ENCODE measurements at places on chromosomes 4 and X. TPM values are rescaled to one million over a fixed set of nuclear protein-coding genes. Genes with fewer than 3 reads are reported as not detected.

- H3K4me3 ChIP-seq = no peak overlapping the region
- H3K27ac ChIP-seq = no peak overlapping the region
- H3K4me1 ChIP-seq = no peaks in the 10 kb centered on the region
- H3K27me3 ChIP-seq = peaks cover 24% of the 10 kb centered on the region
These were observed 6.5 kb downstream of the PPP2R2C start for GRCh38 chr4:6465955-6466354.

DNA sequence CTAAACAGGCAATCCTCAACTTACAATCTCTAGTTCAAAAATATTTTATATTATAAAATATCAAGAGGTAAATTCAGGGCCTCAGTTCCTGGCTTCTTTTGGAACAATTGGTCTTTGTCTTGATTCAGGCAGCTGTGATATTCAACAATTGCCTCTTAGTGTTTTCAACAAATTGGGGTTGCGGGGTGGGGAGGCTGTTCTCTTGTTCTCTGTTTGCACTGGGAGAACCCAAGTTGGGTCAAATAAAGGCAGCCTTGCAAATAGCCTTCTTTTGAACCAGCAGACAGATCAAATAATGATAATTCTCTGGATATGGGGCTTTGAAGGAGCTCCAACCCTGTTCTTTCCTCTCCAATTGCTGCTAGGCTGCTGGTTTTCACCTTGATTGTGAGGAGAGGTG, 142.5 kb downstream of the COL4A5 start:
- no peak overlapping the region for H3K27ac ChIP-seq
- no peaks in the 10 kb centered on the region for H3K4me1 ChIP-seq
- H3K36me3 ChIP-seq = no peaks in the 10 kb centered on the region
- H3K4me3 ChIP-seq = no peak overlapping the region

- no peak overlapping the region for H3K27ac ChIP-seq
- no peaks in the 10 kb centered on the region for H3K4me1 ChIP-seq
- H3K36me3 ChIP-seq = no peaks in the 10 kb centered on the region
- no peak overlapping the region for H3K4me3 ChIP-seq
These were observed 95.5 kb downstream of the IRS4 start for GRCh38 chrX:108640817-108641216.

DNA sequence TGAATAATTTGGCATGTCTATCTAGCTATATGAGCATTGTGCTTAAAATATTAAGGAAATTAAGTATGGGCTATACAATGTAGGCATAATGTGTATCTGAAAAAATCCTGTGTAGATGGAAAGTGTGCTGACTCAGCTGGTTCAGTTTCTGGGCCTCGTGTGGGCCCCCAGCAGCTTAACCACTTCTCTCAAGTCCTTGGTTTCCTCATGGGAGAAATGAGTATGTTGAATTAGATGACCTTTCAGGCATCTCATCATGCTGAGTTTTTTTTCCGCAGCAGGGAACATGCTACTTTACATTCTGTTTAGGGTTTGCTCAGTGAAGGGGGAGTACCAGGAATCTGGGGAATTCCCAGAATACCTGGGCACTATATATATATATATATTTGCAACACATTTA, 30.5 kb downstream of the RHOH start:
- no peaks in the 10 kb centered on the region for H3K4me1 ChIP-seq
- no peak overlapping the region for H3K27ac ChIP-seq
- H3K4me3 ChIP-seq = no peak overlapping the region
- no peaks in the 10 kb centered on the region for H3K27me3 ChIP-seq
- no peak for DNase-seq

ADH6 gene
- not detected for total RNA-seq

KIAA0232 gene
- total RNA-seq = 40.8 TPM

GRCh38 chr4:145168581-145169187, 11.7 kb downstream of the OTUD4 start:
- H3K27me3 ChIP-seq = no peaks in the 10 kb centered on the region
- DNase-seq = no peak
- no peak overlapping the region for H3K4me3 ChIP-seq
- H3K36me3 ChIP-seq = no peaks in the 10 kb centered on the region

GRCh38 chr4:38529189-38530115, 134.5 kb upstream of the KLF3 start:
- H3K4me3 ChIP-seq = no peak overlapping the region
- H3K36me3 ChIP-seq = no peaks in the 10 kb centered on the region
- no peak for DNase-seq
- no peaks in the 10 kb centered on the region for H3K27me3 ChIP-seq
- peak overlapping the region; percentile 10 for H3K27ac ChIP-seq
- H3K4me1 ChIP-seq = no peaks in the 10 kb centered on the region

MBTPS2 gene
- total RNA-seq = 8.8 TPM

DNA sequence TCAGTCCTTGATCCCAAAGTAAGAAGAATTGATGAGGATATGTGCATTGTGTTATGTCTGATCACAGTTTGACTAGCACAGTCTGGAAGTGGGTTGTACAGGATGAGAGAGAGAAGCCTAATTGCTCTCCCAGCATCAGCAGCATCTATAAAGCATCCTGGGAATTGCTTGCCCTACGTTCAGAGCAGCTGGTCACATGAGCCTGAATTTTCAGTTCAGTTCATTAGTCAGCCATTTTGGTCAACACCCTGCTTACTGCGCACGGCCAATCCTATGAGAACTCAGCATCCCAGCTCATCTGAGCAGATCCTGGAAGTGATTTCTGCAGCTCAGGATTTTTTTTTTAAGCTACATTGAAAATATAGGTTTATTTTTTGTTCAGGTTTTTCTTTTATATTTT, at the start of gene RUFY3:
Gene RUFY3, plus strand, starts transcription at position 218 of the 400 bp plus-strand sequence. CDS start 610 bp downstream, outside the sequence.
- H3K27ac ChIP-seq = peak within 1 kb of the TSS; percentile 40
- no peaks in the 10 kb centered on the region for H3K4me1 ChIP-seq
- peak within 1 kb of the TSS; percentile 44 for H3K4me3 ChIP-seq
- no peak for DNase-seq

CAPN6 gene
- not detected for total RNA-seq

- H3K27ac ChIP-seq = no peak overlapping the region
- no peak for DNase-seq
- H3K4me3 ChIP-seq = no peak overlapping the region
- H3K27me3 ChIP-seq = no peaks in the 10 kb centered on the region
- no peaks in the 10 kb centered on the region for H3K36me3 ChIP-seq
These were observed 21.0 kb upstream of the CLCN4 start for GRCh38 chrX:10135561-10136399.

- H3K4me3 ChIP-seq = no peak overlapping the region
- DNase-seq = no peak
- no peaks in the 10 kb centered on the region for H3K4me1 ChIP-seq
These were observed 156.1 kb upstream of the LNX1 start for GRCh38 chr4:53747401-53747800.

- no peaks in the 10 kb centered on the region for H3K4me1 ChIP-seq
- no peaks in the 10 kb centered on the region for H3K36me3 ChIP-seq
- no peak for DNase-seq
- H3K27me3 ChIP-seq = no peaks in the 10 kb centered on the region
These were observed 20.8 kb downstream of the PTPN13 start for GRCh38 chr4:86614865-86615264.

BST1 gene
- 16.6 TPM for total RNA-seq

MUC7 gene
- not detected for total RNA-seq

- no peak for DNase-seq
- H3K27ac ChIP-seq = no peak overlapping the region
- no peak overlapping the region for H3K4me3 ChIP-seq
- no peaks in the 10 kb centered on the region for H3K4me1 ChIP-seq
- H3K36me3 ChIP-seq = no peaks in the 10 kb centered on the region
- no peaks in the 10 kb centered on the region for H3K27me3 ChIP-seq
These were observed 305.9 kb upstream of the HAND2 start for GRCh38 chr4:173835903-173836302.

GRCh38 chr4:71609651-71610050, 174.2 kb downstream of the GC start:
- H3K36me3 ChIP-seq = no peaks in the 10 kb centered on the region
- DNase-seq = no peak
- no peaks in the 10 kb centered on the region for H3K4me1 ChIP-seq
- no peak overlapping the region for H3K4me3 ChIP-seq

DNA sequence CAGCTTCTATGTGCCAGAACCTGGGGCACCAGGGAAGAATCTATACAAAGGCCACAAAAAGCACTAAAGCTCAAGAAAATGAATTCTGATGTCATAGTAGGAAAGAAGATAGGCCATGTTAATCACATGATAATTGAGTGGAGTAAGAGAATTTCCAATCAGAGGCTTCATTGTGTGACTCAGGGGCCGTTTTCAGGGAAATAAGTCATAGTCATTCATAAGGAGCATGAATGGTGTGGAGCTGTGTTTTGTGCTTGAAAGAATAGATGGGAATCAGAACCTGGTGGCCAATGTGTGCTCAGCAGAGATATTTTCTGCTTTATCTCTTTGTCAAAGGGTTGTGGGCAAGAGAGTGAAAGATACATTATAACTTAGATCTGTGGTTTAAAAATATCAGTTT, 102.4 kb upstream of the ZDHHC15 start:
- H3K27me3 ChIP-seq = no peaks in the 10 kb centered on the region
- no peak overlapping the region for H3K4me3 ChIP-seq
- H3K36me3 ChIP-seq = no peaks in the 10 kb centered on the region
- no peak overlapping the region for H3K27ac ChIP-seq
- no peak for DNase-seq

UGT2A2 gene
- not detected for total RNA-seq

All from breast epithelium (tissue), 4 donors.